ENCODE measurements at places on chromosomes 5 and 9.

GRCh38 chr9:133640580-133641395 is 4.6 kb downstream of the DBH start:
- no peak for DNase-seq

DNA sequence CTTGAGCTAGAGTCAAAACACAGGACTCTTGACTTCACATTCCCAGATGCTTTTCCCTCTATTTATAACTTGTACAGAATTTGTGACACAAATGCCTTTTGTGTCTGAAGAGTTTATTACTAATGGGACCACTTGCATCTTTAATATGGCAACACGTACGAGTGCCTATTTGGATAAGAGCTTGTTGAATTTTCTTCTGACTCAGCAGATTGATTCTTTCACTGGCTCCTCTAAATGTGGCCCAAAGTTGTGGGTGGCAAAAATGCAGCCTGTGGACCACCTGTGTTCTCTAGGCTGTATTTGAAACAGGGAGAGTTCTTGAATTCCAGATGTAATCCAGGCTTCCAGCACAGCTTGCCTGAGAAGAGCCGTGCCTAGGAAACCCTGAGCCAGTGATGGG is 34.1 kb upstream of the ERCC6L2 start:
- no peak for DNase-seq

- no peak for DNase-seq
Observed at GRCh38 chr5:57398413-57399093, 84.1 kb downstream of the ACTBL2 start.

DNA sequence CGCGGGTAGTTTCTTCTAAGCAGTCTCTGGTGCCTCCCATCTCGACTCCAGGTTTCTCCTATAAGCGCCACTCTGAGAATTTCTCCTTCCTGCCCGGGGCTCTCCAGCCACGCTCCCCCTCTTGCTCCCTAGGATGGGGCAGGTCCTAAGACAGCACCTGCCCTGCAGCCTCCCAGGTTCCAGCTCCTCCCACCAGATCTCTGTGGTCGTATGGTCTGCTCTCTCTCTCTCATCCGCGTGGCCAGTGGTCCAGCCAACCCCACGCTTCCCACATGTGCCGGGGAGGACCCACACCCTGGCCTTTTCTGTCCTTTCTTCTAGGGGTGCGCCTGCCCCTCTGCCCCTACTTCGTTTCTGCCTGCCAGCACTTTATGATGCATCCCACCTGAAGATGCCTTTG is 40.5 kb downstream of the MVB12B start:
- no peak for DNase-seq

- DNase-seq = no peak
Observed at GRCh38 chr9:92325991-92326500, 293 bp downstream of the CENPP start.

All from HS-27A (cell line).